ENCODE measurements at places on chromosomes 1 and 21.

- DNase-seq, result no peak
These were observed 11.6 kb downstream of the TTLL10 start for GRCh38 chr1:1185101-1185765.

GRCh38 chr1:232973652-232974611 is 23.5 kb downstream of the NTPCR start:
- no peak for DNase-seq

DNA sequence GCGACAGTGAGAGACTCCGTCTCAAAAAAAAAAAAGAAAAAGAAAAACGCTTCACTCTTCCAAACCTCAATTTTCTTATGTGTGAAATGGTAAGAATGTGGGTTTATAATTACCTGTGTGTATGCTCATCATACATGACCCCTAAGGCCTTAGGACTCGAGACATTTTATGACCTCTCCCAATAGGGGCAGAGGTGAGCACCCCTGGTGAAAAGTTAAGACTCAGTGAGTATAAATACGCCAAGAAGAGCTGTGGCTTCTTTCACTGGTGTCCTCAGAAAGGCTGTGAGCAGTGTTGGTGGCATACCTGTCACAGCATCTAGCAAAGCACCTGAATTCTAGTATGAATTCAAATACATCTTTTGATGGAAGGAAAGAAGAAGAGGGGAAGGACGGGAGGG is 7.8 kb upstream of the FCMR start:
- no peak for DNase-seq

GRCh38 chr21:38972078-38972477 is 166.3 kb downstream of the ETS2 start:
- DNase-seq, result no peak

- no peak for DNase-seq
These were observed 261.0 kb downstream of the RHOU start for GRCh38 chr1:228996281-228996680.

- DNase-seq, result no peak
These were observed 35.0 kb upstream of the HUNK start for GRCh38 chr21:31837618-31838390.

DNA sequence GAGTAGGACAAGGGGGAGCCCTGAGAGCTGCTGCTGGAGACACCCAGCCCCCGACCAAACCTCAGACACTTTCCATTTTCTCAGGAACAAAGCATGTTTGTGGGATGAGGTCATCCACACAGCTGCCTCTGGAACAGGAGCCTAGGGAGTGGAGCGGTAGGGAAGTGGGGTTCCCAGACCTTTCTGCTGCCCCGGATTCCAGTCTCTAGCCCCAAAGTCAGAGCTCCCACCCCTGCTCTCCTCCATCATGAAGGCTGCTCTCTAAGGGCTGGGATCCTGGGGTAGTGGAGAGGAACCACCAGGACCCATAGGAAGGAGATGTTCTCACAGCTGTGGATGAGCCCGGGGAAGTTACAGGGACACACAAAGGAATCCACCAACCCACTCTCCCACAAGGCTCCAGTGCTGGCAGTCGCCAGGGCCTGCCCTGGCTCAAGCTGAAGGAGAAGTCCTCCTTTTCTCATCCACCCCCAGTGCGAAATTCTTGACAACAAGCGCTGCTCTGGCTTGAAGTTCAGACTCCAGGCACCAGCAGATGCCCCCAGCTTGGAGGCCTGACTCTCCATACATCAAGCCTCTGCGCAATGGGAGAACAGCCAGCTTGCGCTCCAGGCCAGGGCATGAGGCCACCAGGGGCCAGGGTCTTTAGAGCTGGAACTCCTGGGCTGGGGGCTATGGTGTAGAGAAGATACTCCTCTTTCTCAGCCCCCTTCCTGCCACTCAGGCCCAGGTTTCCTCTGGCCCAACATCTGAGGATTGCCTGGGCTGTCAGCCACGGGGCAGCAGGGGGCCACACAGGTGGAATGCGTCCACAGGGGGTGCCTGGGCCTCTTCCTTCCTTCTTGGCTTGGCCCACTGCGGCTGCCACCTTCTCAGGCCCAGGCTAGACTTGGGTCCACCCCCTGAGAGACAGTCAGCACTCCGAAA is 4.5 kb downstream of the FHL3 start:
- DNase-seq, result no peak

- no peak for DNase-seq
These were observed 23.9 kb upstream of the KIAA0040 start for GRCh38 chr1:175216444-175216843.

DNA sequence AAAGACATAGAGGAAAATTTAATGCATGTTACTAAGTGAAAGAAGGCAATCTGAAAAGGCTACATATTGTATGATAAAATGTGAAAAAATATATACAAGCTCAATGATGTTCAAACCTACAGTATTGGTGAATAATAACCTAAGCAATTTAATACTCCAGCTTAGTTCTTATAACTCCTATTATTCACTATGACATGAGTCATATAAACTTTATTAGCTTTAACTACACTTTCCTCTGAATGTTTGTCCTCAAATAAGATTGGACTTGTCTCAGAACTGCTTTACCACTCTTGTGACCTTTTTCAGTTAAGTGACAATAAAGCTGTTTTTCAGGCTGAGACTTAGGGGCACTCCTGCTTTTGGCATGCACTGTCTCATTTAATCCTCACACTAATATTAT is 50.9 kb downstream of the CNST start:
- no peak for DNase-seq

GRCh38 chr1:57277681-57278080 is 146.2 kb downstream of the DAB1 start:
- DNase-seq, result no peak

DNA sequence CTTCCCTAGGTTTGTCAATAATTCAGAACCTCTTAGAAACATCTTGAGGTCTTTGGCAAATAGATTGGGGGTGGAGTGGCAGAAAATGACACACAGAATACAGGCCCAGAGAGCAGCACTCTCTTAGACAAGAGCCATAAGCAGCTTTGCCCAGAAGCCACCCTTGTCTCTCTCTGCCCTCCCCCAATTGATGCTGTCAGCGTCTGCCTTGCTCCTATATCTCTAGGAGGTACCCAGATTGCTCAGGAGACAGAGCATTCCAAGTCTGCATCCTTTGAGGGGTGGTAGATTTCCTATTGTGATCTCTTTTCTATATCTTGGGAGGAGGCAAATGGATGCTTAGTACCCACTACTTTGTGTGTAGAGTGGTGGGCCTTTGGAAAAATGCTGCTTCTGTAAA is 1.8 kb downstream of the RGL1 start:
- DNase-seq, result no peak

DNA sequence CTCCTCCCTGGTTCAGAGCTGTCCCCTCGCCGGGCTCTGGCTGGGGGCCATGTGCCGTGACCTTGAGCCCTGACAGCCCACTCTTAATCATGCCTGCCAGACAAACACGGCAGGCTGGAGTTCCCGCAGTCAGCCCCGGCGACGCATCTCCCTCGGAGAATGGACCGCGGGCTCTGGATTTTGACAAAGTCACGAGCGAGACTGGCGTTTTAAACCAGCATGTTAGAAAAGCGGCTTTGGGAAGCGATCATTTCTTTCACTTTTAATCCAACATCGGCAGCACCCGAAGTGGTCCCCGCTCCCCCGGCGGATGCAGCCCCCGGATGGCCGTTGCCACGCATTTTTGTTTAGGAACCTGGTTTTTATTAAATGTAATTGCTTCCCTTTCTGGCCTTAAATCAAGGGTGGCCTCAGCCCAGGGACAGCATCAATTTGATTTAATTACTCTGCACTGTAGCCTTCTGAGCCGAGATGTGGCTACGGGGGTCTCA is 70.9 kb downstream of the PRDM16 start:
- DNase-seq, result no peak

DNA sequence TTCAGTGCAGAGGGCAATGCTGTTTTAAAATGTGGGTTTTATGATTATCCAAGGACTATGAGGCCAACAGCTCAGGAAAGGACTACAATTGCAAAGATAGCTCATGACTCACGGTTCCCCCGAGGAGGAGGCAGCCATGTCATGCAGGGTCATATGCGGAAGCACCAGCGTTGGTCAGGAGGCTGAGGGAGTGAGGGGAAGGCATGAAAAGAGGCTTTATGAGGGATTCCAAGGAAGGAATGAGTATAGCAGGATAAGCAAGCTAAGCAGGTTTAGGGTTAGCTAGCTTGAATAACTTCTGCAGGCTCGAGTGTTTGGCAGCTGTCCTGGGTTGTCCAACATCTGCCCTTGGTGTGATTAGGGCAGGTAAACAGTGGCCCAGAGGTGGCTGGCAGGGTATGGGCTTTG is 495.1 kb downstream of the SETD4 start:
- no peak for DNase-seq

GRCh38 chr1:56535939-56536338 is 43.4 kb downstream of the PLPP3 start:
- no peak for DNase-seq

GRCh38 chr1:31944205-31945089 is 6.3 kb upstream of the PTP4A2 start:
- DNase-seq, result peak; percentile 96

DNA sequence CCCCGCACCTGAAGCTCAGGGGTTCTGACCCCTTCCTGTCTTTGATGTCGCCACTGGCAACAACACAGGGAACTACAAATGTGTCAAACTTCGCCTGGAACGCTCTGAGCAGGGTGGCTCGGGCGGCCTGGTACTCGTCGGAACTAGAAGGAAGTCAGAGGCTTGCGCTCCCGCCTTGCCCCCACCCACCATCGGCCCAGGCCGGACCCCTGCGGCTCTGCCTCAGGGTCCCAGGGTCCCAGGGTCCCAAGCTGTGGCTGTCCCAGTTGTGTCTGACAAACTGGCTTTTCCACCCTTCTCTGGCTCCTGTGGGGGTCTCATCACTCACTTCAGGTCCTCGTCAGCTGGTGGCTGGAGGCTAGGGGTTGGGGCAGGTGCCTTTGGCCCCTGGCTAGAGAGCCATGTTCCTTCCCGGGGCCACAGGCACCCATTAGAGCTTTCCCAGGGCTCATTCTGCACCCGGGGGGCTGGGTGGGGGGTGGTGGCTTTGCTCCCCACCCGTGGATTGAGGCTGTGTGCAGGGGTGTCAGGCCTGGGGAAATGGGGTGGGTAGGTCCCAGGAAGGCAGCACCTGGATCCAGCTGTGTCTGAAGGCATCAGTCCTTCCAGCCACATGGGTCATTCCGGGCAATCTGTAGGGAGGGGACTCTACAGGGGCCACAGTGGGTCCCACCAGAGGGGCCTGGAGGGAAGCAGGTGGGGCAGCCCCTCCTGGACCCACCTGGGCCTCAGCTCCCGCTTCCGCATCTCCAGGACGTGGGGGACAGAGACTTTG is 8.0 kb upstream of the TMEM52 start:
- DNase-seq, result no peak

- DNase-seq, result peak; percentile 35
These were observed 594 bp upstream of the PANK4 start for GRCh38 chr1:2526824-2527555.

DNA sequence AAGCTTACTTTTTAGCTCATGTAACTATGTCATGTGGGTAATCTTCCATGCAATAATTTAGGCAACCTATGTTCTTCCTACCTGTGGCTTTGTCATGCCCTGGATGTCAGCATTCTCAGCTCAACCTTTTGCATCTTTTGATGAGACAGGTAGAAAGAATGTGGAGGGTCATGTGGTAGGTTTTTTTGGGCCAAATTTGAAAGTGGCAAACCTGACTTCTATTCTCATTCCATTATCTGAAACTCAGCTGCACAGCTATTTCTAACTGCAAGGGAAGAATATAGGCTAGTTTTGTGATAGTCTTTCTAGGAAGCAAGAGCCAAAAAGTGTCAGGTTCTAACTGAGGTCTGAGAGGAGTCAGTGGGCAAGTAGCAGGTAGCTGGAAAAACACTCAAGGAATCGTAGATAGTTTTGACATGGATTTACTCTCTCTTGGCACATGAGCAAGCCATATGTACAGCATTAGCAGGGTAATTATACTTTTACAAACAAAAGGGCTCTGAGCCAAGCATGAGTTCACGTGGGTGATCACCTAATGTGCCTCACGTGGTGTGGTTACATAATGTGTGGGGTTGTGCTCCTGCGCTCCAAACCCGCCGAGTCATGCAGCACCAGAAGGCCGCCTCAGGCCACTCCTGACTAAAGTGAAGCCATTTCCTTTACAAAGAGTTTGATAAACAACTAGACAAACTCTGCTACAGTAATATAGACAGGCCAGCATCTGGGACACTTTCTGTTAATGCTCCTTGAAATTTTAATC is 1013.8 kb downstream of the PLA2G4A start:
- DNase-seq, result peak; percentile 1

DNA sequence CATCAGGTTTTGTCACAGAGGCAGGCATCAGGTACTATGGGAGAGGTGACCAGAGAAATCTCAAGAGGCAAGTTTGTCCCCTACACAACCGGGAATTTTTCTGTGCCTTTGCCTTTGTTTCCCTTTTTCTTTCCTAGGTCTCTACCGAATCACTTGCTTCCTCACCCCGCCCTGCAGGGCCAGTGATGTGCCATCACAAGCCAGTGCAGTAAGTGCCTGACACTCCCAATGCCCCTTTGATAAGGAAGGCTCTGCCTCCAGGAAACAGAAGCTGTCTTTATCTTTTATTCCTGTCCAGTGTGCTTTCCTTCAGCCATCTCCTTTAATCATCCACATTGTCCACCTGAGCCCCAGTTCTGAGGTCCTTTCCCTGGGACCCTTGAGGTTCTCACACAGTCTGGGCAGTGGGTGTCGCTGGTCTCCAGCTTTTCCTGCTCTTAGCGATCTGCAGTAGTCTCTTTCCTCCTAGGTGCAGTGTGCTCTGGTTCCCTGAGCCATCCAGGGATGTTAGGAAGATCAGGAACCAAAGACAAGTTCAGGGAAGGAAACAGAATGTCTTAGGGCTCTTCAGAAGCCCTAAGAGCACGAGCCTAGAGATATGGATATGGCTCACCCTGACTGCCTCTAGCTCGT is 36.6 kb downstream of the GJA5 start:
- peak; percentile 4 for DNase-seq

- no peak for DNase-seq
These were observed 50.1 kb downstream of the ABCA4 start for GRCh38 chr1:94070865-94071264.

DNA sequence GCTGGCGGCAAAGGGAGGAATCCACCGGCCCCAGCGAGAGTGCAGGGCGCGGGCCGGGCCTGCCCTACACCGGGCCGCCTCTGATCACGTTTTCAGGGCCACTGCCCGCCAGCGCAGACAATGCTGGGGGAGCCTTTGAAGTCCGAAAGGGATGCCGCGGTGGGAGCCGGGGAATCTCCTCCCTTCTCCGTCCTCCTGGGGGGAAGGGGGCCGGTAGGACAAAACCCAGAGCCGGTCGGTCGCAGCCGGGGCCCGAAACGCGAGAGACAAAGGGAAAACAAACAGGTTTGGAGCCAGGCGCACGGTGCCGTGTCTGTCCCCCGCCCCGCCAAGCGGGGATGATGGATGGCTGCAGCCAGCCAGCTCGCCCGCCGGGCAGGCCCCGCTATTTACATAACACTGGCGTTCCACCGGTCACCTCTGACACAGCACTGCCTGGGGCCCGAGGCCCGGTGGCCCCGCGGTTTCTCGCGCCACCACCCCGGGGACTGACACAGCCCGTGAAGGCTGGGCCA is 92.0 kb downstream of the CASZ1 start:
- no peak for DNase-seq

All from Jurkat, Clone E6-1 (cell line).